ENCODE measurements at places on chromosomes 7 and 10. TPM values are rescaled to one million over a fixed set of nuclear protein-coding genes. Genes with fewer than 3 reads are reported as not detected.

Gene CCL26
- polyA plus RNA-seq = not detected

- DNase-seq = no peak
These were observed 343.0 kb downstream of the GPAM start for GRCh38 chr10:111840546-111840945.

Gene NODAL
- not detected for polyA plus RNA-seq

Gene CPEB3
- polyA plus RNA-seq = 0.36 TPM

GRCh38 chr7:7176406-7177043 is 5.8 kb upstream of the C1GALT1 start:
- DNase-seq = no peak

GRCh38 chr7:156759143-156759542 is 118.6 kb downstream of the RNF32 start:
- DNase-seq = no peak

Gene UNC5B
- 8.1 TPM for polyA plus RNA-seq

DNA sequence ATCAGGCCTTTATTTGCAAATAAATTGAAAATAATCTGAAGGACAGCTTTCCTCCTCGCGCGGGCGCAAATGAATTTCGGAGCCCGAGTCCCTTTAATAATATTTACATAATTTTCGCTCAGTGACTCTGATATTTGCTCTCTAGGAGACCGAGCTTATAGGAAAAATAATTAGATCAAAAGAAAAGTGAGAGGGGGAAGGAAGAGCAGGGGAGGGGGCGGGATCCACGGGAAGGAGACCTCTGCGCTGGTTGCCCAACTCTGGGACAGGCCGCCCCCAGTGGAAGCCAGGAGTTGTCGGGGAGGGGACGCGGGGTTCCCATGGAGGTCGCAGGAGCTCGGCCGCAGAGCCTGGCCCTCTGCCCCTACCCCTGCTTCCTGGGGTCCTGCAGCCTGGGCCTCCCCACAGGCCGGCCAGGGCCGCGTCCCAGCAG is 5.8 kb downstream of the UNCX start:
- no peak for DNase-seq

GRCh38 chr10:116915340-116915739 is 66.0 kb downstream of the ENO4 start:
- no peak for DNase-seq

- DNase-seq = no peak
These were observed 48.8 kb downstream of the DLD start for GRCh38 chr7:107939573-107940489.

GRCh38 chr7:158863611-158864506 is 7.5 kb downstream of the DYNC2I1 start:
- no peak for DNase-seq

GRCh38 chr10:87702260-87702972 is 42.7 kb downstream of the PAPSS2 start:
- no peak for DNase-seq

All from AG04450 (cell line).